ENCODE measurements at places on chromosomes 5 and 9.

DNA sequence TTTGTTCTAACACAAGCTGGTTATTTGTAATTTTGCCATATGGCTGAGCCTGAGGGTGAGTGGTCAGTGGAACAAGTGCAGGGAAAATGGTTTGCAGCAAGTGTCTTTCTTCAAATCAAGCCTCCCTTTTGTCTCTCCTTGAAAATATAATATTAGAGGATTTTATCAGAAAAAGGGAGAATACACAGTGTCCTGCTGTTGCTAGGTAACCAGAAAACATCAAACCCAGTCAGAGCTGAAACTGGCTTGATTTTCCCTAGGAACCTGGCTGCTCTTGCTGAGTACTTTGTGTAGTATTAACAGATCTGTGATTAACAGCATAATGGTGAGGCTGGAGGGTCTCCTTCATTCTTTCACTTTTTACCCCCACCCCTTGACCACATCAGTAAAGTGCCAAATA, 314.0 kb downstream of the ARHGEF28 start:
- DNase-seq, result no peak

- no peak for DNase-seq
Measured at GRCh38 chr5:83430130-83431010, 41.2 kb upstream of the VCAN start.

DNA sequence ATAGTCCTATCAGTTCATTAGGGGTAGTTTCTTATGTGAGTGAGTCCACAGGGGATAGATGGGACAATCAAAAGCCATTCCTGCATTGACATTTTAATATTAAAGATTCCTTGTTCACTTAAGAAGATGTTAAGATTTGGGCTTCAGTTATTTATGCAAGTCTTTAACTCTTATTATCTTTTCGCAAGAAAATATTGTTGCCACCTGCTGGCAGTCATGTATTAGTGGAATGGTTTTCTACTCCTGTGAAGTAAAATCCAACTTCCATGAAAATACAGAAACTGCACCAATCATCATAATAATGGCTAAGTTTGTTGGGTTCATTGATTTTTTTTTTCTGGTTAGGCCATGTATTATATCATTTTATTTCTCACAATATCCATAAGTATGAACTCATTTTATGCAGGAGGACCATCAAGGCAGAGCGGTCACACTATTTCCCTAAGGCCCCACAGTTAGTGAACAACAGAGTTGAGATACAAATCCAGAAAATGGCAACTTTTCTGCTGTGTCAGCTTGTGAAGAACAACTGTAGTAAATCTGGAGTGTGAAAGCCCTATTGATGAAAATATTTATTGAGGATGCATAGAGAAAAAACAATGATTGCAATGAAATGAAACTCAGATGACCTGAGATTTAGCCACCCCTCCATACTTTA, 88.5 kb upstream of the TXNDC8 start:
- DNase-seq, result no peak

DNA sequence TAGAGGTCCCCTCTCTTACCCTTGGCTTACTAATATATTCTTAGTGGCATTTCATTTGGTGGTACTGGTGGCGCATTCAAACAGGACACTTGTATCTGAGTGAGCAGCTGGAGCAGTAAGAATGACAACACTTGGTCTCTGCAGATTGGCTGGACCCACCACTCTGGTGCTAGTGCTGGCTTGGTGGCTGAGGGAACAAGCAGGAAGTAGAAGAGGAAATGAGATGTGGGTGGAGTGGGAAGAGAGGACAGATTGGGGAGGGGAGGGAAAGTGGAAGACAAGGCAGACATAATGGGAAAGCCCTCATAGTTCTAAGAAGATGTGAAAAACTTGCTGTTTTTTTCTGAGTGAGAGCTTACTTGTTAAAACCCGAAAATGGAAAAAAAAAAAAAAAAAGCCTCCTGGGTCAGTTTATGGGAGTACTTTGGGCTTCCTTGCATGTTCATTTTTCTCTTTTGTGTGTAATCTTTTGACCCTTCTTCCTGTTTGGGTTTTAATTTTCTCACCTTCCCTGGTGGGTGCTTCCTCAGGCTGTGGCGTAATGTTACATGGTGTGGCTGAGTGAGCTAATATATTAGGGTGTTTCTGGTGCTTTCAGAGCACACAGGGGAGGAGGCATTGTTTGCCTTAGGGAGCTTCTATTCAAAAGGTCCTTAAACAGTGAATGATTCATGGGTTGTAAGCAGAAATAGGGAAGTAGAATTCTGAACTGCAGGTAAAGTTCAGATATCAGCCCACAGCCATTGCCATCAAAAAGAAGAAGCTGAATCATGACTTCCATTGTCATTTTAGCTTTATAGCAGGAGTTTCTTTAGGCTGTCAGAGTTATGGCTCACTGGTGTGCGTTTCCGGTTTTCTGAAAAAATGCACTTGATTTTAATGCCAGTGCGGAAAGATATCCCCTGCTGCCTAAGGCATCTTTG, 52.3 kb downstream of the TLE4 start:
- no peak for DNase-seq

- DNase-seq, result no peak
Measured at GRCh38 chr9:16505199-16505598, 365.3 kb downstream of the BNC2 start.

DNA sequence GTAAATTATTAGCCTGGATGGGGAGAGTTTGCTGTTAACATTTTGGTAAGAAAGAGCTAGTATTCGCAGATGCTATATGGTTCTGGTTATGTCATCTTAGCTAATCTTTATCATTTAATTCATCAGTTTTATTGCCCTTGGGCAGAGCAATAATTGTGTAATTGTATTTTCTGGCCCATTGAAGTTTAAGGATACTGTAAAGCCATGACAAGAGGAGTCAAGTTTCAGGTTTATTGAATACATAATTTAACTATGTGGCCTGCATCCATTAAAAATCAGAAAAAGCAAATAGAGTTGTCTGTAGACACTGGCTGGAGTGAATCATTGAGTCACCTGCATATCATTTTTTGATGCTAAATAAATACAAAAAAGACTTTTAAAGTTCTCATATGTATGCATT, 255.8 kb downstream of the PRELID2 start:
- no peak for DNase-seq
